ENCODE measurements at places on chromosomes 11 and 22. TPM values are rescaled to one million over a fixed set of nuclear protein-coding genes. Genes with fewer than 3 reads are reported as not detected.

OVOL1 gene
- total RNA-seq: not detected

AHNAK gene
- total RNA-seq: 737 TPM

PNPLA5 gene
- not detected for total RNA-seq

OR10A2 gene
- not detected for total RNA-seq

MS4A6A gene
- total RNA-seq: not detected

CTSF gene
- 35.0 TPM for total RNA-seq

UPK2 gene
- not detected for total RNA-seq

MRGPRX4 gene
- total RNA-seq: not detected

XKR3 gene
- not detected for total RNA-seq

CLMP gene
- 235 TPM for total RNA-seq

LAYN gene
- total RNA-seq: 34.2 TPM

OR51I2 gene
- total RNA-seq: not detected

JOSD1 gene
- 56.4 TPM for total RNA-seq

CFAP300 gene
- 12.7 TPM for total RNA-seq

WBP2NL gene
- 1.6 TPM for total RNA-seq

C22orf31 gene
- total RNA-seq: not detected

OVCH2 gene
- not detected for total RNA-seq

KLHDC7B gene
- 2.4 TPM for total RNA-seq

SPI1 gene
- total RNA-seq: not detected

OR5A2 gene
- under 0.01 TPM for total RNA-seq

CDC42EP1 gene
- 30.3 TPM for total RNA-seq

DEPDC7 gene
- total RNA-seq: 3.5 TPM

MMP13 gene
- not detected for total RNA-seq

NAALADL1 gene
- total RNA-seq: 9.7 TPM

ACER3 gene
- total RNA-seq: 15.3 TPM

PLEKHB1 gene
- 1.1 TPM for total RNA-seq

GRAMD1B gene
- total RNA-seq: 3.1 TPM

CHRDL2 gene
- total RNA-seq: not detected

CFAP68 gene
- 11.3 TPM for total RNA-seq

LDHAL6A gene
- total RNA-seq: not detected

LRRC10B gene
- 0.27 TPM for total RNA-seq

DMC1 gene
- 1.3 TPM for total RNA-seq

SLC17A6 gene
- not detected for total RNA-seq

All from fibroblast of the aortic adventitia (primary cell).